Muscle of arm (tissue), 14 donors: ENCODE measurements at places on chromosomes 12 and 14.

DNA sequence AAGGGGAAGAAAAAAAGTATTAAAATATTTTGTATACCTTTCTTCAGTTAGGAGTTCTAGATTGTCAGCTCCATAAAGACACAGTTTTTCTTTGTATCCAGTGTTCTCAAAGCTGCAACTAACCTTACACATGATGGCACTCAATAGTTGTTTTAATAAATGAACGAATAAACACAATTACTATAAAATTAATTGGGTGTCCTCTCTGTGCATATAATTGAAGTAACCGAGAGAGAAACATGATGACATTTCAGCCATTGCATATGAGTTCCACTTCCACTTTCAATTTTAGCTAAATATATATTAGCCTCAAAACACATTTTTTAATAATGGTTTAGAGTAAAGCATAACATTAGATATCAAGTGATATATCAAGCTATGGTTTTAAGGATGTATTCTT is 671.2 kb downstream of the LRFN5 start:
- DNase-seq = no peak

DNA sequence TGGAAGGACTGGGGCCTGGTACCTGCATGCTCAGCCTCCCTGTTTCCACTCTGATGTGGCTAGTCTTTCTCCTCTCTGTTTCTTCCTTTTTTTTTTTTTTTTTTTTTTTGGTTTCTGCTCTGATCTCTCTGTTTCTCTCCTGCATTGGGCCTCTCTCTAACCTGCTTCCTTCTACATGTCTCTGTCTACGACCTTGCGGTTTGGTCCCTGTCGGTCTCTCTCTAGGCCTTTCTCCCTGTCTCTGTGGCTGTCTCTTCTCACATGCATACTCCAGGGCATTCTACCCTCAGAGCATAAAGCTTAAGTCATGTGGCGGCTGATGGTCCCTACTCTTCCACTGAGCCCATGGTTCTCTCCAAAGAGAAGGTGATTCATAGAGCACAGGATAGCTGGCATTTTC is 1096.6 kb downstream of the BCL11B start:
- no peak for DNase-seq

GRCh38 chr14:89728964-89729363 is 225.6 kb downstream of the EFCAB11 start:
- no peak for DNase-seq

DNA sequence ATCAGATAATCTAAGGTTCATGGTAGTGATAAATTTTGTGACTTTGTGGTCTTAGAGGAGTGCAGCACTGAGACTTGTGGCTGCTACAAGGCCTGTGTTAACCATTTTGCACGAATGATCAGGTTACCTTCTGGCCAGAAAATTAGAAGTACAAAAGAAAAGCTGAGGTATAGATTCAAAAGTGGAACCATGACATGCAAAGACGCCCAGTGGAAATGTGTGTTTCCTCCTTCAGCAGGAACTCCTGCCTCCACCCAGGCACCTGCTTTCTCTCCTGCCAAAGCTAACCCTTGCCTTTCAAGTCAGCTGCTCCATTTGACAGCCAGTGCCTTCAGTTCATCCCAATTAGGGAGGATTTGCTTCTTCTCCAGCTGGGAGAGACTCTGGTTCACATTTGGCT is 10.1 kb downstream of the PDE6H start:
- DNase-seq = no peak

- no peak for DNase-seq
Measured at GRCh38 chr14:70527501-70528105, 7.2 kb downstream of the ADAM20 start.

DNA sequence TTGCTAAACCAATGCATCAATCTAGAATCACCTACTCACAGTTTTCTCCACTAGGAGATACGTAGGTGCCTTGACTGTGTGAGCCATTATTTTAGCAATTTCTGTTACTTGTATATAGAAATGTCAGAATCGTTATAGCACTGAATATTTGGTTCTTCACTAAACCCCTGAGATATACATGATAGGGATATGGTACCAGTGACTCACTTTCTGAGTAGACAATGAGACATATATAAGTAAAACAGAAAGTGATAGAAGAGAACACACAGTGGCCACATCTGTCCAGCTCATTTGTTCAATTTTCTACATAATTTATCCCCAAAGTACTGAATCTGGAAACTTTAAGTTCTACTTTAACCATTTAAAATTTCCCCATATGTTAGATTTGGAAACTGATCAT is 1505.5 kb upstream of the TMEM132C start:
- no peak for DNase-seq

GRCh38 chr12:42958291-42958674 is 368.7 kb upstream of the PRICKLE1 start:
- DNase-seq = no peak

DNA sequence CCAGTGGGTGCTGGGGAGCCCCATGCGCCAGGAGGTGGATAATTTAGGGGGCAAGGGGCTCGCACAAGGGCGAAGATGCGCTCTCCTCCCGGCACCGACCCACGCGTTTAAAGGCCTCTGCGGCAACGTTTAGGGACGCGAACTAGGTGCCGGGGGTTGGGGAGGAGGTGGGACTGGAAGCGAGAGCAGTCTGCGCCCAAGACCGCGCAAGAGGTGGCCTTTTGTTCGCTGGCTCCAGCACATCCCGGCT is 1.3 kb downstream of the SLC38A1 start:
- DNase-seq = no peak

GRCh38 chr12:62763861-62764645 is 170.9 kb downstream of the PPM1H start:
- DNase-seq = no peak

- DNase-seq = no peak
Measured at GRCh38 chr14:33045760-33046159, 107.1 kb downstream of the NPAS3 start.

DNA sequence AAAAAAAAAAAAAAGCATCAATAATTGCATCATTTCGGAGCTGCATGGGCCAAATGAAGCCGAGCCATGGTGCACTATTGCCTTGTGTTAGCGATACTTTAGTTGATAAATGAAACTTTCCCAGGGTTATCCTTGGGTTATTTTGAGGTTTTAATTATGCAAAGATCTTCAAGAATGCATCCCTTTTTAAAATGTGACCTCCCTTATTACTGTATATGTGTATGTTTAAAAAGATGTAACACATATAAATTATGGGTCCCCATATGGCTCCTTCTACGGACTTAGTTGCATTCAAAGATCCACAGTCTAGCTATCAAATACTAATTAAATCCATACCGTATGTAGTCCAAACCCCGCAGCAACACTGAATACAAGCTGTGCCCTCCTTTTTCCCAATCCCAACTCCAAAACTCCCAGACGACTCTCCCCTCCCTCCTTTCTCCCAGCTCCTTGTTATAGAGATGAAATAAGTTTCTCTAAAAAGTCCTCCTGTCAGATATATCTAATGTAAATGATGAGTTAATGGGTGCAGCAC is 129.3 kb upstream of the MAP1LC3B2 start:
- no peak for DNase-seq

- no peak for DNase-seq
Measured at GRCh38 chr12:5377997-5378592, 53.8 kb upstream of the NTF3 start.

DNA sequence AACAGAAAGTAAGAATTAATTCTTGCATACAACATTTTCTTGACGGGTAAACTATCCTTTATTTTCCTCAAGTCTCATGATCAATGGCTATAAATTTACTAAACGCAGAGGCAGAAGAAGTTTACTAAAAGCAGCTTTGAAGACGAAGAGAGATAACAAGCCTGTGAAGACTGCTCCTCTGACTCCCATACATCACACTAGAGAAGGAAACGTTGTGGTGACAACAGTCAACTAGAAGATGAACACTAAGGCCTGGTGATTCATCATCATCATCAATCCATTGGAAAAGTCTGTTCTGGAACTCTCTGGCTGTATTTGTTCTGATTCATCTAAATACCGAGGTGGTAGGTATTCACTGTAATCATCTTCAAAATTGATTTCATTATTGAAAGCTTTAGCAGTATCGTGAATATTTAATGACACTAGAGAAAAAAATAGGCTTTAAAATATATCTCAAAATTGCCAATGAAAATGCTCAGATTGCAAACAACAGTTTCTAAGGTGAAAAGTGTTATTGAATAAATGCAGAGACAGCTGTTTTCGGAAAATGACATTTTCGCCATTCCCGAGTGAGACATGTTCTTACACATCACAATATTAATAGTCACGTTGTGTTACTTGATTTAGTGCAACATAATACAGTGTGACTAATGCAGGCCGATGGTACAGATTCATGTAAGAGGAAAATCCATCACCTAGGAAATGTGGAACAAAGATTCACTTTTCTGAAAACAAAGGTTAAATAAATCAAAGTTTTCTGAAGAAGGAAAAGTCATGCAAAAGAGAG is 260.5 kb downstream of the C12orf50 start:
- DNase-seq = no peak

GRCh38 chr14:73216030-73216429 is 21.3 kb upstream of the PAPLN start:
- DNase-seq = no peak

DNA sequence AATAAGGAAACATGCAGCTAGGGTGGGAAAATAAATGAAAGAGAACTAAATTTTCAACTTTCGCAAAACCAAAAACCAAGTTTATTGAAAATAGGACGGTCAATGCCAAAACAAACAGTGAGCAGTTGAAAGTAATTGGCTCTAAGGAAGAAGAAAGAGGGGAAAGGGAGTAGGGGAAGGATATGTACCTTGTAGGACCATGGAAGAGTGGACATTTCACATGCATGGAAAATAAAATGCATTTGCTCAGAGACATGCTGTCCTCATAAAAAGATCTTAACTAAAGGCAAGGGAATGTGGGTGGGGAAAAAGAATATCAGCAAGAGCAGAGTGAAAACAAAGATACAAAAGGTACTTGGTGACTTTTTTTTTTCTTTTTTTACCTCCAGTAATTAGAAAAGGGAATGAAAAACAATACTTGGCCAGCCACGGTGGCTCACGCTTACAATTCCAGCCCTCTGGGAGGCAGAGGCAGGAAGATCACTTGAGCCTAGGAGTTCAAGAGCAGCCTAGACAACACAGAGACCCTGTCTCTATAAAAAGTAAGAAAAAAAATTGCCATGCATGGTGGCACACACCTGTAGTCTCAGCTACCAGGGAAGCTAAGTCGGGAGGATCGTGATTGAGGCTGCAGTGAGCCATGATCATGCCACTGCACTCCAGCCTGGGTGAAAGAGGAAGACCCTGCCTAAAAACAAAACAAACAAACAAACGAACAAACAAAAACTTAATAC is 6.6 kb downstream of the TXNDC16 start:
- DNase-seq = no peak

DNA sequence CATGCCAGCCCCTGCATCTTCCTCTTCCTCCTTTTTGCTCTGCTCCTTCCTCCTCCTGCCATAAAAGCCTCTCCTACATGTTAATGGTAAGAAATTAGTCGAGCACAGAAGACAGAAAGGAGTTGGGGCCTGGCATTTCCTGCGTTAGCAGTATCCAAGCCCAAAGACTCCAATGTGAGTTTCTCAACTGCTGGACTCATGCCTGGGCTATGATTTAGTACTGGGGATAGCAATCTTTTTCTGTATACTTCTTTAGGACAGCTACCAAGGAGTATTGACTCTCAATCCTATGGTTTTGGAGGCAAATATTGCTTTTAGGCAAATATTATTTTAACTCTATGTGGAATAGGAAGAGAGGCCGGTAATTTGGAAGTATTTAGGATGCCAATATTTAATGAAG is 18.0 kb upstream of the SLC38A4 start:
- no peak for DNase-seq

DNA sequence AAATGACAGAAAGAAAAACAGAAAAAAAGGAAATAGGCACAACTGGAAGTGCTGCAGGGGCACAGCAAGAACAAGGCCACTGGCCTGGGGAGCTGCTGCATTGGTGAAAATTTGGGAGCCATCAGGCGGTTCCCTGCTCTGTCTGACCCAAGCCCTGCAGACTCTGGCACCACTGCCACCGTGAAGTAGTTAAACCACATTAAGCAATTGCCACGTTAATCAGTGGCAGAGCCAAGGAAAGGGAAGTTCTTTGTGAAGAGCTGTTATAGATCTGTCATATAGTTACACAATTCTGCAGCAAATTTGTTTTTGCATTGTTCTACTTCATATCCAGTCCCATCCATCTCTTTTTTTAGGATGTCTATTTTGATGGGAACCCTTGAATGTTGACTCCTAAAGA is 915.3 kb downstream of the FSCB start:
- DNase-seq = no peak

DNA sequence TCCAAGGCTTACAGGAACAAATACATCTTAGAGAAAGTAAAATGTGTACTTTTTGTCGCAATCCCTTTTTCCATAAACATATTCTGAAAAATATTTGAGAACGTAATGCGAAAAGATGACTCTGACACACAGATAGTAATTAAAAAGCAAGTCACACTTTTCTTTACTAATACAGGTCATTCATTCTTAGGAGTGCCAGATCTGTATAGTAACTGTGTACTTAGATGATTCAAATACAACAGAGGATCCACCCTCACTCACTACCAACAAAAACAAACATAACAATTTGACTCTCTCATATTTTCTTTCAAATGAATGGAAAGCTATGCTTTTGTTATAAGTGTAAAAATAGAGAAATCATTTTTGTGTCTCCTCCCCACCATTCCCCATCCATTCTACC is 795.4 kb downstream of the SLC6A15 start:
- DNase-seq = no peak

- no peak for DNase-seq
Measured at GRCh38 chr12:103197725-103198388, 240.4 kb downstream of the ASCL1 start.

- no peak for DNase-seq
Measured at GRCh38 chr14:97976861-97977260, 1179.7 kb downstream of the VRK1 start.
